ENCODE measurements at places on chromosomes 4 and X.

DNA sequence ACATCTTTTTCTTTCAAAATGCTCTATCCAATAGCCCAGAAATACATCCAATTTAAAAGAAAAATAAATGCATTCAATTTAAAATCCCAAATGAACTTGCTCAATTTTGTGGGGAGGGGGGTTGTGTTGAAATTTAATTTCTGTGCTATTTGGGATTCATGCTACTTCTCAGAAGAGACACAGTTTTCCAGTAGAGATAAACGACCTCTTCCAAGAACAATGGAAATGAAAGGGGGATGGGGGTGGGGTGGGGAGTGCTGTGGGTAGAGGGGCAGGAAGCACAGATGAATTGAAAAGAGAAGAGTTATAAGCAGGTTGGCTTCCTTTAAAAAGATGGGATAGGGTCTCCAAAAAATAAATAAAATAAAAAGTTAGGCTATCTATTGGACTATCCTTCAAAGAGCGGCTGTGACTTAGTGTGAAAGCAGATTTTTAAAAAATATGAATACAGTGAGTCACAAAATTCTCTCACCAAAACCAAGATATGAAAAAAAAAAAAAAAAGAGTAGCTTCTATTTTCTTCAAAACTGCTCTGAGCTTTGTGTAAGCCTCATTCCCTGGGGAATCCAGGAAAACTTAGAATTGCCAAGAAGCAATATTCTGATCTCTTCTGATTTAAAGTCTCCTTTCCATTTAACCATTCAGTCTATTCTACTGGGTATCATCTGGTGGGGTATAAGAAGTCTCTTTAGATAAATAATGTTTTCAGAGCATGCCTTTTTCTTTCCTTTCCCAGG lies 324.3 kb downstream of the PTTG2 start:
- no peak for DNase-seq

GRCh38 chr4:4248885-4249203 lies 821 bp upstream of the TMEM128 start:
- no peak for DNase-seq

- DNase-seq = no peak
Observed at GRCh38 chrX:31297881-31298280, 226.0 kb upstream of the FTHL17 start.

GRCh38 chr4:73433140-73433539 lies 2.9 kb upstream of the AFP start:
- no peak for DNase-seq

DNA sequence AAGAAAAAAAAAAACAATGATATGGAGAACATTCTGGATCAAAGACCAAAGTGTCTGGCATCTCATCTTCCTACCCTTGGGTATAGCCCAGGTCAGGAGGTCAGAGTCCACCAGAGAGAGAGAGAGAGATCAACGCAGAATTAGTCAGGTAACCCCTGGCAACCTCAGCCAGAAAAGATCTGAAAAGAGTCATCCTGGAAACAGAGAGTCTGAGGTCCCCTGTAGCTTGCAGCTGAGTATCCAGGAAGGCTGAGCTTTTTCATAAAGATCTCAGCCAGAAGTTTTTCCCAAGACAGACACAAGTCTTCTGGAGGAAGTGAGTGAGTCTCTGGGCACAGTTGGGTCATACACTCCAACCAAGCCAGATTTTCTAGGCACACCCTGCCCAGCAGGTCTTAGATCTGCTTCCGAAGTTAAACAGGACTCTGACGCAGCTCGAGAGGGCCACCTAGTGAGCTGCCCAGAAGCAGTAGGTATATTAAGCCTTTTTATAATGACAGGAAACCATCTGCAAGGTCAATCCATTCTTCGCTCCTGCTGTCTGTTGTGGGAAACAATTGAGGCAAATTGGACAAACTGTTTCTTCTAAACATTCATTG lies 35.7 kb downstream of the ACE2 start:
- no peak for DNase-seq

GRCh38 chr4:52625216-52625615 lies 33.9 kb downstream of the USP46 start:
- DNase-seq = no peak

- DNase-seq = no peak
Observed at GRCh38 chrX:70470850-70471289, 26.2 kb downstream of the DLG3 start.

- no peak for DNase-seq
Observed at GRCh38 chrX:49273181-49273727, 3.7 kb downstream of the PPP1R3F start.

- no peak for DNase-seq
Observed at GRCh38 chr4:5416637-5417036, 291.7 kb downstream of the EVC2 start.

DNA sequence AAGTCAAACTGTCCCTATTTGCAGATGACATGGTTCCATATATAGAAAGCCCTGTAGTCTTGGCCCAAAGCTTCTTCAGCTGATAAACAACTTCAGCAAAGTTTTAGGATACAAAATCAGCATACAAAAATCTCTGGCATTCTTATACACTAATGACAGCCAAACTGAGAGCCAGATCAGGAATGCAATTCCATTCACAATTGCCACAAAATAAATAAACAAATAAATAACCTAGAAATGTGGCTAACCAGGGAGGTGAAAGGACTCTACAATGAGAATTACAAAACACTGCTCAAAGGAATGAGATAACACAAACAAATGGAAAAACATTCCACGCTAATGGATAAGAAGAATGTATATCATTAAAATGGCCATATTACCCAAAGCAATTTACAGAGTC lies 52.9 kb upstream of the CXCL8 start:
- DNase-seq = no peak

- no peak for DNase-seq
Observed at GRCh38 chrX:24204958-24205357, 55.4 kb downstream of the ZFX start.

GRCh38 chr4:1029529-1029928 lies 18.1 kb downstream of the FGFRL1 start:
- DNase-seq = no peak

GRCh38 chrX:109281483-109282275 lies 200.2 kb downstream of the GUCY2F start:
- no peak for DNase-seq

DNA sequence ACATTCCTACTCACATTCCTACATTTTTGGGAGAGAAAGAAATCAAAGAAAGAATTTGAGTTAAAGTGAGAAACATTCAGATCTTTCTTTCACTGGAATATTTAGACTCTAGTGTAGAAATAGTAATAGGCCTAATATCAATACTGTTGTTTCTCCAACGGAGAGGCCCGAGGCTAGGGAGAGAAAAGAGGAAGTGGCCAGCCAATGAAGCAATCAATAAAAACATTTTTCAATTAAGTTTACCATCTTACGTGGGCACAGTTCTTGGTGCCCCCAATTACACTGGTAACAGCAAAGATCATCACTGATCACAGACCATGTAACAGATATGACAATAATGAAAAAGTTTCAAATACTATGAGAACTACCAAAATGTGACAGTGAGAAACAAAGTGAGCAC lies 281.4 kb downstream of the GPM6A start:
- no peak for DNase-seq

DNA sequence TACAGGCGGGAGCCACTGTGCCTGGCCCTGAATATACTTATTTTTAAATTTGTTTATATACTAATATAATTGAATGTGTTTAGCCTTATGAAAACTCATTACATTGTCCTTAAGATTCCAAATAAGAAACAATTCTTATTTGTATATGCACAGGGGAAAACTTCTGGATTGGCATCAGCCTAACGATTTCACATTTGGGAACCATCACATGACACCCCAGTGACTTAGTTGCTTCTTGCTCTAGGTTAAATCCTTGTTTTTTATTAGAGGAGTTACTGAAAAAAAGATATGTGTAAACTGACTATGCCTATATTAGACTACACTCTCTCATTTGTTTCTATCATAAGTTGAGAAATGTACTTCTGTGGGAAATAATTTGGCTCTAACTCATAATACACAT lies 520.2 kb downstream of the SPRY1 start:
- no peak for DNase-seq
